Endothelial cell (in vitro differentiated cells): ENCODE measurements at places on chromosomes 3 and 15. TPM values are rescaled to one million over a fixed set of nuclear protein-coding genes. Genes with fewer than 3 reads are reported as not detected.

DNA sequence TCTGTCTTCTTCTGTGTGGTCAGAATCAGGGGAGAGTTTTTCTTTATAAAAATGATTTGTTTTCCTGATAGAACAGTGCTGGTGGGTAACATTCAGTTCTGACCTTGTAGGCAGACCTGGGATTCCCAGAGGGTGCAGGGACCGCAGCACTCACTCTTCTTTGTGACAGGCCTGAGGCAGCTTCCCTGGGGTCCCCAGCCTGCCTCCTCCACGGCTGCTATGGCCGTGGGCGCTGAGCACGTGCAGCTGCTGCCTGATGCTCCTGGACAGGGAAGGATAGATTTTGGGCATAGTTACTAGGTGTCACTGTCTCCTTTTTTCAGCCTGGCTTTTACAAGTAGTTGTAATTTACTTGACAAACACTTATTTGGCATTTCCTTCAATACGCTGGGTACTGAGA lies 39.1 kb downstream of the CACNA1D start:
- peaks cover 10% of the 10 kb centered on the region for H3K4me1 ChIP-seq
- no peak for DNase-seq
- no peaks in the 10 kb centered on the region for H3K36me3 ChIP-seq
- H3K4me3 ChIP-seq, result no peak overlapping the region
- H3K27me3 ChIP-seq, result peaks cover 3% of the 10 kb centered on the region

The GHSR gene
- not detected for total RNA-seq

The PGBD4 gene
- total RNA-seq, result 1.2 TPM

The ZBTB47 gene
- total RNA-seq, result 20.5 TPM

- H3K27me3 ChIP-seq, result no peaks in the 10 kb centered on the region
- H3K27ac ChIP-seq, result no peak overlapping the region
- H3K36me3 ChIP-seq, result no peaks in the 10 kb centered on the region
- H3K4me1 ChIP-seq, result no peaks in the 10 kb centered on the region
Measured at GRCh38 chr3:41673650-41674049, 288.3 kb downstream of the ULK4 start.

The HIGD1A gene
- total RNA-seq, result 60.7 TPM

GRCh38 chr15:94972314-94972713 lies 741.0 kb downstream of the MCTP2 start:
- H3K27ac ChIP-seq, result no peak overlapping the region
- H3K4me1 ChIP-seq, result no peaks in the 10 kb centered on the region
- H3K4me3 ChIP-seq, result no peak overlapping the region
- no peak for DNase-seq

DNA sequence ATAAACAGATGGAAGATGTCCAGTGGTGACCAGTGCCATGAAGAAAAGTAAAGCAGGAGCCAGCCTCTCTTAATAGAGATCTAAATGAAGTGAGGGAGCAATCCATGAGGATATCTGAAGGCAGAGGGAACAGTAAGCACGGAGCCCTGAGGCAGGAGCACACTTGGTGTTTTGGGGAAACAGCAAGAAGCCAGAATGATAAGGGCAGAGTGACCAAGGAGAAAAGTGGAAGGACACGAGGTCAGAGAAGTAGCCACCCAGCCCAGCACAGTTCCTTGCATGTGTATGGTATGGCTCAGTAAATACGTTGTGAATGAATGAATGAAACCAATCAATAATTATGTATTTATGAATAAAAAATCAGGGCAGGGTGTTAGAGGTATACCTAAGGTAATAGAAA lies 11.6 kb downstream of the KLHL18 start:
- peaks cover 13% of the 10 kb centered on the region for H3K36me3 ChIP-seq
- no peak for DNase-seq
- no peak overlapping the region for H3K4me3 ChIP-seq
- peaks cover 30% of the 10 kb centered on the region for H3K4me1 ChIP-seq
- peaks cover 7% of the 10 kb centered on the region for H3K27me3 ChIP-seq
- H3K27ac ChIP-seq, result no peak overlapping the region

GRCh38 chr3:73136941-73137340 lies 75.5 kb downstream of the EBLN2 start:
- no peaks in the 10 kb centered on the region for H3K27me3 ChIP-seq
- H3K4me3 ChIP-seq, result no peak overlapping the region
- no peaks in the 10 kb centered on the region for H3K36me3 ChIP-seq
- no peaks in the 10 kb centered on the region for H3K4me1 ChIP-seq

- H3K36me3 ChIP-seq, result peaks cover 7% of the 10 kb centered on the region
- no peak overlapping the region for H3K27ac ChIP-seq
- peaks cover 3% of the 10 kb centered on the region for H3K27me3 ChIP-seq
- H3K4me3 ChIP-seq, result no peak overlapping the region
- peaks cover 12% of the 10 kb centered on the region for H3K4me1 ChIP-seq
Measured at GRCh38 chr3:71862371-71863140, 77.6 kb upstream of the PROK2 start.

The PPP1R14D gene
- not detected for total RNA-seq

The APBA2 gene
- 33.1 TPM for total RNA-seq

GRCh38 chr3:162348912-162349311 lies 852.3 kb downstream of the OTOL1 start:
- H3K27me3 ChIP-seq, result no peaks in the 10 kb centered on the region
- H3K4me3 ChIP-seq, result no peak overlapping the region
- no peaks in the 10 kb centered on the region for H3K36me3 ChIP-seq
- no peaks in the 10 kb centered on the region for H3K4me1 ChIP-seq
- H3K27ac ChIP-seq, result no peak overlapping the region
- DNase-seq, result no peak

GRCh38 chr3:3666664-3667063 lies 132.6 kb upstream of the LRRN1 start:
- H3K4me1 ChIP-seq, result no peaks in the 10 kb centered on the region
- H3K36me3 ChIP-seq, result peaks cover 3% of the 10 kb centered on the region
- no peak overlapping the region for H3K27ac ChIP-seq
- no peak overlapping the region for H3K4me3 ChIP-seq

DNA sequence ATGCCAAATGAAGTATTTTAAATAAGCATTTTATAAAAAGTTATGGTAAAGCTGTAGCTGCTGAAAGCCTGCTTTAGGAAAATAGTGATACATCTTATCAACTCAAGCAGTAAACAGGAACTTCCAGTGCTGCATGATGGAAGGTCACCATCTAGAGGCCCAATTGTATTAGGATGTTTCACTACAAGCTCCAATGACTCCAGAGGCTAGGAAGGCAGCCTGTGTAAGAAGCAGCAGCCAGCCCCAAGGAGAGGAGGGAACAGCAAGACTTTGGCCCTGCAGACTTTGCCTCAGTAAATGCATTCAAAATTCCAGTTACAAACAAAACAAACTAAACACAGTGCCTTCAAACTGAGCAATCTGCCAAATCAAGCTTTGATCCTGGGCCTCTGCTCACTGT lies 32.1 kb downstream of the ILDR1 start:
- peaks cover 22% of the 10 kb centered on the region for H3K4me1 ChIP-seq
- DNase-seq, result no peak
- H3K27ac ChIP-seq, result no peak overlapping the region
- H3K4me3 ChIP-seq, result no peak overlapping the region

DNA sequence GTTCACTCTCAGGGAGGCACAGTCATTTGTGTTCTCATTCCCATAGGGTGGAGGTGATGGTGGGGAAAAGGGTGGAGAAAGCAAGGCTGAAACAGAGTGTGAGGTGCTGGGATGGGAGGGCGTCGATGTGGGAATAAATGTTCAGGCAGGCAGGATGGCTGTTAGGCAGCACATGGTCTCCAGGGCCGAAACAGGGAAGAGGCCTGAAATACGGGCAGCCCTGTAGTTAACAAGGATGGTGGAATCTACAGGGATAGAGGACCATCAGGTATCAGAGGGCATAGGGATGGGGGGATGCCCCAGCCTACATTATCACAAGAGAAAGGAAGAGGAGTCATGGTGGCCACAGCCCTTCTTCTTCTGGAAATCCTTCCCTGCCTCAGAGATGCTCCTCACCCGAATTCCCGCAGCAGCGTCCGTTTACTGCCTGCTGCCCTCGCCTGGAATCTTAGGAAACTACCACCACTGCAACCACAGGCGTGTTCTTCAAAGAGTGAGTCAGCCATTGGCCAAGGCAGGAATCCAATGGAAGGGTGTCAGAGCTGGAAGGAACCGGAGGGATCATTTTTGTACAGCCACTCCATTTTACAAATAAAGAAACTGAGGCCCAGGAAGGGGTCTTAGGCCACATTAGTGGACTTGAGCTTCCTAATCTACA lies 49.7 kb upstream of the POMGNT2 start:
- peak; percentile 72 for DNase-seq
- no peak overlapping the region for H3K4me3 ChIP-seq
- peaks cover 7% of the 10 kb centered on the region for H3K4me1 ChIP-seq

- peaks cover 10% of the 10 kb centered on the region for H3K4me1 ChIP-seq
- DNase-seq, result no peak
- H3K4me3 ChIP-seq, result no peak overlapping the region
- no peaks in the 10 kb centered on the region for H3K36me3 ChIP-seq
- no peaks in the 10 kb centered on the region for H3K27me3 ChIP-seq
Measured at GRCh38 chr15:31511707-31512310, 185.2 kb downstream of the KLF13 start.

The LTK gene
- 25.7 TPM for total RNA-seq

DNA sequence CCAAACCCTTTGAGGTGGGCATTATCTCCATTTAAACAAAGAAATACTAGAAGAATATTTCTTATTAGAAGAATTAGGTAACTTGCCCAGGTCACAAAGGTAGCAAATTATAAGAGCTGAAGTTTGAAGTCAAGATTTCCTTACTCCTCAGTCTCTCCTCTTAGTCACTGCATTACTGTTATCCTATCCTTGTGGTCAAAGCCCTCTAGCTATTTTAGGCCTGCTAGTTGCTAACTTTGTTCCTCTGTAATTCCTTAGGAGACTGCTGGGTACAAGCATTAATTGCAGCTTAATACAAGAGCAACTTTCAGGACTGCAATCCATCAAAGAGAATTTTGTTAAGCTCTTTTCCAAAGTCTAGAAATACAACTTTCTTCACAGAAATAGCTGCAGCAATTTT lies 528.2 kb downstream of the ZIC1 start:
- no peak for DNase-seq
- peaks cover 16% of the 10 kb centered on the region for H3K4me1 ChIP-seq
- H3K36me3 ChIP-seq, result no peaks in the 10 kb centered on the region
- no peak overlapping the region for H3K4me3 ChIP-seq
- H3K27me3 ChIP-seq, result no peaks in the 10 kb centered on the region
- no peak overlapping the region for H3K27ac ChIP-seq

DNA sequence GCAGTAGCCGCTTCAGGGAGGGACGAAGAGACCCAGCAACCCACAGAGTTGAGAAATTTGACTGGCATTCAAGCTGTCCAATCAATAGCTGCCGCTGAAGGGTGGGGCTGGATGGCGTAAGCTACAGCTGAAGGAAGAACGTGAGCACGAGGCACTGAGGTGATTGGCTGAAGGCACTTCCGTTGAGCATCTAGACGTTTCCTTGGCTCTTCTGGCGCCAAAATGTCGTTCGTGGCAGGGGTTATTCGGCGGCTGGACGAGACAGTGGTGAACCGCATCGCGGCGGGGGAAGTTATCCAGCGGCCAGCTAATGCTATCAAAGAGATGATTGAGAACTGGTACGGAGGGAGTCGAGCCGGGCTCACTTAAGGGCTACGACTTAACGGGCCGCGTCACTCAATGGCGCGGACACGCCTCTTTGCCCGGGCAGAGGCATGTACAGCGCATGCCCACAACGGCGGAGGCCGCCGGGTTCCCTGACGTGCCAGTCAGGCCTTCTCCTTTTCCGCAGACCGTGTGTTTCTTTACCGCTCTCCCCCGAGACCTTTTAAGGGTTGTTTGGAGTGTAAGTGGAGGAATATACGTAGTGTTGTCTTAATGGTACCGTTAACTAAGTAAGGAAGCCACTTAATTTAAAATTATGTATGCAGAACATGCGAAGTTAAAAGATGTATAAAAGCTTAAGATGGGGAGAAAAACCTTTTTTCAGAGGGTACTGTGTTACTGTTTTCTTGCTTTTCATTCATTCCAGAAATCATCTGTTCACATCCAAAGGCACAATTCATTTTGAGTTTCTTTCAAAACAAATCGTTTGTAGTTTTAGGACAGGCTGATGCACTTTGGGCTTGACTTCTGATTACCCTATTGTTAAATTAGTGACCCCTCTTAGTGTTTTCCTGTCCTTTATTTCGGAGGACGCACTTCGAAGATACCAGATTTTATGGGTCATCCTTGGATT lies at the start of gene MLH1:
Gene MLH1 (plus strand): TSS at position 193 of the 958 bp plus-strand sequence. CDS start 30 bp downstream, at position 223.
- H3K36me3 ChIP-seq, result peaks cover 11% of the 10 kb centered on the region
- no peak within 1 kb of the TSS for H3K4me3 ChIP-seq
- H3K4me1 ChIP-seq, result peaks cover 27% of the 10 kb centered on the region
- H3K27me3 ChIP-seq, result peaks cover 1% of the 10 kb centered on the region
- H3K27ac ChIP-seq, result no peak within 1 kb of the TSS

The GOLGA6L4 gene
- total RNA-seq, result 8.3 TPM

The CPNE4 gene
- total RNA-seq, result 0.41 TPM

GRCh38 chr3:61820306-61820992 lies 259.1 kb downstream of the PTPRG start:
- no peak overlapping the region for H3K4me3 ChIP-seq
- H3K36me3 ChIP-seq, result no peaks in the 10 kb centered on the region
- H3K27me3 ChIP-seq, result no peaks in the 10 kb centered on the region

The MOBP gene
- not detected for total RNA-seq

GRCh38 chr3:195168009-195168762 lies 102.8 kb downstream of the XXYLT1 start:
- H3K4me1 ChIP-seq, result peaks cover 55% of the 10 kb centered on the region
- peaks cover 10% of the 10 kb centered on the region for H3K27me3 ChIP-seq
- no peak for DNase-seq
- H3K36me3 ChIP-seq, result no peaks in the 10 kb centered on the region

The UNC13C gene
- total RNA-seq, result 0.08 TPM

The P2RY12 gene
- not detected for total RNA-seq

DNA sequence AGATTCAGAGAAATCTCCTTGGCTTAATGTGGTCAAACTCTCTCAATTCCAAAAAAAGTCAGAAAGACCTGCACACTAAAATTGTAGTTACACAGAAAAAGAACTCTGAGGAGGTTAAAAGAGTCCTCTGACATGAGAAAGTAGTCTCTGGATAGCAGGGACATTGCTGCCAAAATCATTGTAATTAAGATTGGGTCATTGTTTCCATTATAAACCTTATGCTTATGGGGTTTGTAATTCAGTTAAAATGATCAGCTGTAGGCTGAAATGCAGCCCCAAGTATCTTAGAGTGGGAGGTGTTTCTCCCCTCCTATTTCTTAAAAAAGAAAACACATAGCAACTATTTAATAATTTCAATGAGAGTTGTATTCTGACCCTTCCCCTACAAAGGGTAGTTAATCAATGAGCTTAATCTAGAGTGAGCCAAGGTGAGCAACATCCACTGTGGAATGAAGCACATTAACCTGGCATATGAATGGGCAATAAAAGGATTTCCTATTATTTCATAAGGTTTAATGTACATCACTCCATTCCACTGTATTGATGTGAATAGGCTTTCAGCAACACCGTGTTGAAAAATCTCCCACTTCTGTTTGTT lies 406.9 kb downstream of the TIGIT start:
- no peak for DNase-seq
- no peaks in the 10 kb centered on the region for H3K36me3 ChIP-seq
- H3K27me3 ChIP-seq, result no peaks in the 10 kb centered on the region
- peaks cover 7% of the 10 kb centered on the region for H3K4me1 ChIP-seq
- H3K4me3 ChIP-seq, result no peak overlapping the region

The RBMS3 gene
- total RNA-seq, result 30.9 TPM

- no peak overlapping the region for H3K27ac ChIP-seq
- DNase-seq, result no peak
- H3K27me3 ChIP-seq, result no peaks in the 10 kb centered on the region
- H3K4me3 ChIP-seq, result no peak overlapping the region
Measured at GRCh38 chr3:122773944-122774509, 19.6 kb downstream of the HSPBAP1 start.

- H3K27ac ChIP-seq, result no peak overlapping the region
- no peaks in the 10 kb centered on the region for H3K4me1 ChIP-seq
- H3K4me3 ChIP-seq, result no peak overlapping the region
Measured at GRCh38 chr3:56054844-56055243, 413.4 kb downstream of the ERC2 start.

GRCh38 chr15:53323191-53323590 lies 436.3 kb downstream of the WDR72 start:
- DNase-seq, result no peak
- H3K4me3 ChIP-seq, result no peak overlapping the region
- H3K36me3 ChIP-seq, result no peaks in the 10 kb centered on the region
- peaks cover 2% of the 10 kb centered on the region for H3K27me3 ChIP-seq
- H3K4me1 ChIP-seq, result peaks cover 12% of the 10 kb centered on the region
